Substantia nigra (tissue), 51 donors: ENCODE measurements at places on chromosomes 13 and 19.

GRCh38 chr19:5392486-5392885 lies 51.9 kb upstream of the PTPRS start:
- DNase-seq: no peak

DNA sequence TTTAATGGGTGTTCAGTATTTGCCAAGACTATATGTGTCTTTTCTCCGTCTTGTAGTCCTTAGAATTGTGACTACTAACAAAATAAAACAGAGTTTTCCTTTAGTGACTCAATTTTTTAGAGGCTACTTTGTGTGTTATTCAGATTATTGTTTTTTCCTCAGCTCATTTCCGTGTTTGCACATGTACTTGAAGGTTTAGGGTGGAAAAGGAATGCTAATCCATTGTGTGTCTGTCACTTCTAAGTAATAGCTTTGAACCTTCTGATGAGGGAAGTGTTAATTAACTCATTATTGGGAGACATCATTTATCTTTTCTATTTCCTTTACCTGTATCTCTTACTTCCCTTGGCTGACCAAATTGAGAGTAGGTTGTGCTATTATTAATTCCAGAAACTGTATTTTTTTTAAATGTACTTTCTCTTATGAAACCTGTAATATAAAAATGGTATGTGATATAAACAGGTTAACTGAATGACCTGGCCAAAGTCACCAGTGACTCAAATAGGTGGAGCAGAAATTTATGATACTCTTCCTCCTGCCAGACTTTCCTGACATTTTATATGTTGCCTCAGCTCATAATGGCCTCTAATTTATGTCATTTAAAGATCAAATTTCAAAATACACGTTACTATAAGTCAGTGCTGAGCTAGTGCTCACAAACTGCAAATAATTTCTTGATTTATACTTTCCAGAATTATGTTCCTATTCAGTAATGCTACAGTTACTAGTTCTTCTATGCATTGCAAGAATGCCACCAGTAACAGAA lies 88.8 kb downstream of the LMO7 start:
- no peak for DNase-seq

- no peak for DNase-seq
These were observed 709.3 kb upstream of the KLHL1 start for GRCh38 chr13:70817576-70817975.

- DNase-seq: no peak
These were observed 40.8 kb downstream of the CHST8 start for GRCh38 chr19:33662391-33663092.

DNA sequence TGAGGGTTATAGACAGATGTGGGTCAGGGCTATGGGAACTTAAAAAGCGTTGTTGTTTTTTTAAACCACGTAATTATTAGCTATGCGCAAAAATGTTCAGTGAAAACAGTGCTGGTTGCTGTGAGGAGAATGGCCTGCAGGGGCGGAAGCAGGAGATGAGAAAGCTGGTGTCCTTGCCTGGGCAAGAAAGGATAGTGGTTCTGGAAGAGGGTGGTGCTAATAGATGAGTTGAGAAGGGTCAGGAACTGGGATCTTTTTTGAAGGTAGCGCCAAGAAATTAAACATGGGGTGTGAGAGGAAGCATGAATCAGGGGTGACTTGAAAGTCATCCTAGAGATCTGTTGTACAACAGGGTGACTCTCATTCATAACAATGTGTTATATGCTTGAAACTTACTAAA lies 4.8 kb upstream of the SMG9 start:
- no peak for DNase-seq

DNA sequence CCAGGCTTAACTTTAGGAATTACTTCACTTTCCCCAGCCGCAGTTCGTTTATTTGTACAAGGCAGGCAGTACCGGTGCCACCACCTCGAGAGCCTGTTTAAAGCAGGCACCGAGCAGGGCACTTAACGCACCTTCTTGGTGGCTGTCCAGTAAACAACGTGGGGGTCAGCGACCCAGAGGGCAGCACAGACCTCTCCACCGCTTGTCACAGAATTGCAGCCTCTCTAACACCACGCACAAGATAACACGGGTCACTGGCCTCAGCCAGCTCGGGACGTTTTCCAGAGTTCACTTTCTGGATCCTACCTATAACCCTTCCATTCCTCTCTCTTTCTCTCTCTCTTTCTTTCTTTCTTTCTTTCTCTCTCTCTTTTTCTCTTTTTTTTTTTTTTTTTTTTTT lies 16.8 kb upstream of the ELAVL1 start:
- no peak for DNase-seq

DNA sequence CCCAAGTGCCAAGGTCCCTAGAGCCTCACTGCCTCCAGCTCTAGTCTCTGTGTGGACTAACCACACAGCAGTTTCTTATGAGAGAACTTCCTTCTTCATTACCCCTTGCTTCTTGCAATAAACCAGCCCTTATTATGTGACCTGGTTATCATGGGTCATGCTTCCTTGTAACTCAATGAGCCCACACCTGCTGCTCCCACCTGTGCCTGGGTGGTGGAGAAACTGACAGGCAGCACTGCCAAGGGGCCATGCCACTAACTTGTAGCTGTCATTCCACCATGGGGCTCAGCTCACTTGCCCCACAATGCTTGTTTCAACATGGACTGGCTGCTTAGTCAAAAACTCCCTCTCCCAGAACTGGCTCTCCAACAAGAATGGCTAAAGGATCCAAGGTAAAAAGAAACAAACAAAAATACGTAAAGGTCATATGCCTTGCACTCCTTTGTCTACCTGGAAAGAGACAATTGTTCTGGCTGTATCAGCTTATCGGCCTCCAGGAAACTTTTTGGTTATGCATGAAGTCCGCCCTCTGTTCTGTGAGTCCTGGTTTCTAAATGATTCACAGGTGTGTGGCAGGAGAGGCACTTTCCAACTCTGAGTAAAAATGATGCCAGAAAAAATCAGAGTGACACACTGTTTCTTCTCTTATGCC lies 446.4 kb downstream of the COG6 start:
- no peak for DNase-seq

DNA sequence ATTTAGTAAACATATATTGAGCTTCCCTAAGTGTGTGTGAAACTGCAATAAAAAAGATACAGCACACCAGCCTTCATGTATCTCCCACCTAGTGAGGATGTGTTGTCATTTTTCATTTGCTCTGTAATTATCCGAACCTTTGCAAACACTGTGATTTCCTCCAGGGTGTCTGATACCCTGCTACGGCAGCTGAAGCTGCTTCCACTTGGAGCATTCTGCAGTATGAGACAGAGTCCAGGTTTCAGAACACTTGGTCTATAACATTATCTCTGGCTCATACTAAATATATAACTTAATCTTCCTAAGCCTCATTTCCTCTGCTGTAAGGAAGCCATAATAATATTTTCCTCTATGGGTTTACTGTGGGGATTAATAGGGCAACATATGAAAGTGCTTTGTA lies 1338.1 kb upstream of the SLC10A2 start:
- DNase-seq: no peak

DNA sequence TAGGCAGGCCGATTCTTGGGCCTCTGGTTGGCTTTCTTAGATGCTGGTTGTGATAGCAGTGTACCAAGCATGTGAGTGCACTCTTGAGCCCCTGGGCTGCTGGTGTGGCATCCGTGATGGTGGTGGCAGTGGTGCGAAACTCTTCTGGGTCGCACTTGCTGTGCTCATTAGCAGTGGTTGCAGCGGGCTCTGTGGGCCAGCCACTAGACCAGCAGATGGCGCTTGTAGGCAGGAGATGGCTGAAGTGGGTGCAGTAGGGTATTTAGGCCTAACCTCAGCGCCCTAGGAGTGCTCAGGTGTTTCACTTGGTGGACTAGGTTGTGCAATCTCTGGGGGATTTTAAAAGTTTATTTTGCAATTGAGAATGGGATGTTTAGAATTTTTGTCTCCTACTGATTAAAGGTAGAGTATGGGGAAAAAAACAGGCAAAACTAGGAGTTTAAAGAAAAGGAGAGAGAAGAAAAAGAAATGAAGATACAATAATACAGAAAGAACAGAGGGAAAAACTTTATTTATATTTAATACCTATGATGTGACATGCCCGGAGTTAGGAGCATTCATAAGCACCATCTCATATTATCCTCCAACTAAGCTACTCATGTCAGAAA lies 4.3 kb upstream of the ZNF17 start:
- no peak for DNase-seq

- DNase-seq: no peak
These were observed 924 bp downstream of the TNFSF13B start for GRCh38 chr13:108270442-108270841.
